Neural progenitor cell (in vitro differentiated cells): ENCODE measurements at places on chromosomes 13 and 19. TPM values are rescaled to one million over a fixed set of nuclear protein-coding genes. Genes with fewer than 3 reads are reported as not detected.

DNA sequence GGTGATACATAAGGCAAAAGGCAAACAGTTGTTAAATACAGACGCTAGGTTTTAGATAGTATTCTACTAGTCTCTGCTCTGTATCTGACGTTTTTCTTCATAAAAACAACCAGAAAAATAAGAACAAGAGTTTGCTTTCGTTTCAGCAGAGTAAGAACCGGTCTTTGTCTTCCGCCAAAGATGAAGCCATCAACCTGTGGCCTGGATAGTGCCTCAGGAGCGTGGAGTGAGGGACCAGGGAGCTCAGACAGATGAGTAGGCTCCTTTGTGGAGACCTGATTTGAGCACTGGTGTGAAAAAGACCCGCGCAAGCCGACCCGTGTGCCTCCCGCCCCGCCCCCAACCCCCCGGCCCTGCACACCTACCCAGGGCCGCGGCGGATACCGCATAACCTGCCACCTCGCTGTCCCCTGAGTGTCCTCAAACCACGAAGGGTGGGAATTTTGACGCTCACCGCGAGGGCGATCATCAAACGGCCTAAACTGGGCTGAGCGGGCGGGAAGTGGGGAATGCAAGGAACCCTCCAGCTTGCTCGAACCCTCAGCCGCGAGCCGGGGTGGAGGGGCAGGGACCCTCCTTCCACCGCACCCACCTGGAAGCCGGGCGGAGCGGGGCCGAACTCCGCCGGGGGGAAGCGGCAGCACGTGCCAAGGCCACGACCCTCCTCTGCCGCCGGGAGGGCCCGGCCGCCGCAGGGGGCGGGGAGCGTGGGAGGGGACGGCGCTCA lies 866 bp upstream of the LMO7 start:
- no peak for DNase-seq
- no peak overlapping the region for H3K27ac ChIP-seq
- peaks cover 58% of the 10 kb centered on the region for H3K27me3 ChIP-seq
- peak overlapping the region; percentile 54 for H3K4me3 ChIP-seq

- no peak for DNase-seq
- no peaks in the 10 kb centered on the region for H3K27me3 ChIP-seq
- H3K27ac ChIP-seq, result peak overlapping the region; percentile 41
Measured at GRCh38 chr13:51371768-51372399, 32.4 kb downstream of the SERPINE3 start.

GRCh38 chr19:38425810-38426466 lies at the start of gene RASGRP4:
TSS of gene RASGRP4 (minus strand) at chr19:38426219. CDS start at chr19:38426091, 128 bp downstream.
- H3K4me1 ChIP-seq, result peaks cover 10% of the 10 kb centered on the region
- no peak for DNase-seq
- no peak within 1 kb of the TSS for H3K27ac ChIP-seq

DNA sequence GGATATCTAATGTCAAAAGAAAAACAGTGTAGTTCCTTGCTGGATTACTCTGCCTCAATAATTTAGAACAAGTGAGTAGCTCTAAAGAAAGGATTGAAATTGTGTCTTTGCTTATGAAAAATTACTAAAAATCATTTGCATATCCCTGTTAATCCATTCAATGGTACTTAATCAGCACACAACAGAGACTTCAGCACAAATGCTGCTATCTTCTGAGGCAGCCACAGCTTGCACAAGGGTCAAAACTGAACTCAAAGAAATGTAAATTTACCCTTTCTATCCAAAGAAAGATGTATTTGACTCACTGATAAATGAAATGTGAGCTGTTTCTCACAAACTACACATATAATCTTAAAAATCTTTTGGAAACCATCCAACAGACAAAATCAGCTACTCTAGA lies 116.2 kb downstream of the LHFPL6 start:
- H3K4me1 ChIP-seq, result peaks cover 20% of the 10 kb centered on the region
- H3K27me3 ChIP-seq, result no peaks in the 10 kb centered on the region
- DNase-seq, result no peak
- H3K36me3 ChIP-seq, result no peaks in the 10 kb centered on the region
- H3K27ac ChIP-seq, result no peak overlapping the region

DNA sequence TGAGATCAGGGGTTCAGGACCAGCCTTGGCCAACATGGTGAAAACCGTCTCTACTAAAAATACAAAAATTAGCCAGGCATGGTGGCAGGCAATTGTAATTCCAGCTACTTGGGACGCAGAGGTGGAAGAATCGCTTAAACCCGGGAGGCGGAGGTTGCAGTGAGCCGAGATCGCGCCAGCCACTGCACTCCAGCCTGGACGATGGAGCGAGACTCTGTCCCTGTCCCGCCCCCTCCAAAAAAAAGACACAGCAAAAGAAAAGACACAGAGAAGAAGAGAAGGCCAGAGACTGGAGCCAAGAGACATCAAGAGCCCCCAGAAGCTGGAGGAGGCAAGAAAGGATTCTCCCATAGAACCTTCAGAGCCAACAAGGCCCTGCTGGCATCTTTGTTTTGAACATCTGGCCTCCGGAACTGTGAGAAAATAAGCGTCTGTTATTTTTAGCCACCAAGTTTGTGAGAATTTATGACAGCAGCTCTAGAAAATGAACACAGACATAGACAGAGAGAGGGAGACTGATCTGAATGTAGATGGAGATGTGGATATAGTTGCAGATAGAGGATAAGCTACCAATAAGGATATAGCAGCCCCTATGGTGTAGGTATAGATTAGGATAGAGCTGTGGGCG lies 25.7 kb upstream of the PNMA8B start:
- no peaks in the 10 kb centered on the region for H3K27me3 ChIP-seq
- H3K4me3 ChIP-seq, result no peak overlapping the region
- H3K36me3 ChIP-seq, result no peaks in the 10 kb centered on the region
- no peaks in the 10 kb centered on the region for H3K4me1 ChIP-seq

- no peaks in the 10 kb centered on the region for H3K4me1 ChIP-seq
- H3K36me3 ChIP-seq, result no peaks in the 10 kb centered on the region
- H3K27ac ChIP-seq, result no peak overlapping the region
- DNase-seq, result peak; percentile 70
- H3K4me3 ChIP-seq, result no peak overlapping the region
Measured at GRCh38 chr13:53254500-53254899, 225.9 kb downstream of the OLFM4 start.

DNA sequence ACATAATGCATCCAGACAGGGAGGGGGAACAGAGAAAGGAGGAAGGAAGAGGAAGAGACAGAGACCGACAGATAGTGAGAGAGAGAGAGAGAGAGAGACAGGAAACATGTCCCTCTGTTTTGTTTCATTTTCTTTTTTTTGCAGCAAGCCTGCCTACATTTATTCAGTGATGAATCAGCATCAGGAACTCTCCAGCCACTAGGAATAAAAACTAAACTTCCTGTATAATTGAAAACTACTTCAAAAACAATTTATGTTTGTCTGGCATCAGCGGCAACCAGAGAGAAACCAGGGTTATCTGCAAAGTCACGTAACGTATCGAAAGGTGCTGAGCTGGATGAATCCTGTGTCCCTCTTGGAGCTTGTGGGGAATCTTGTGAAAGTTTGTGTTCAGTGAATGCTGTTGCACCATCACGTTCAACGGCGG lies 148.6 kb upstream of the SOX21 start:
- H3K36me3 ChIP-seq, result no peaks in the 10 kb centered on the region
- no peak for DNase-seq

The SLC10A2 gene
- total RNA-seq, result not detected in 2 replicates

The EHD2 gene
- 1.5 and 3.9 TPM in 2 replicates for total RNA-seq

The NOTCH3 gene
- 17.1 and 71.8 TPM in 2 replicates for total RNA-seq

The CPB2 gene
- not detected in 2 replicates for total RNA-seq
